ENCODE measurements at places on chromosomes 3 and 15. TPM values are rescaled to one million over a fixed set of nuclear protein-coding genes. Genes with fewer than 3 reads are reported as not detected.

Gene HDC
- not detected for total RNA-seq

DNA sequence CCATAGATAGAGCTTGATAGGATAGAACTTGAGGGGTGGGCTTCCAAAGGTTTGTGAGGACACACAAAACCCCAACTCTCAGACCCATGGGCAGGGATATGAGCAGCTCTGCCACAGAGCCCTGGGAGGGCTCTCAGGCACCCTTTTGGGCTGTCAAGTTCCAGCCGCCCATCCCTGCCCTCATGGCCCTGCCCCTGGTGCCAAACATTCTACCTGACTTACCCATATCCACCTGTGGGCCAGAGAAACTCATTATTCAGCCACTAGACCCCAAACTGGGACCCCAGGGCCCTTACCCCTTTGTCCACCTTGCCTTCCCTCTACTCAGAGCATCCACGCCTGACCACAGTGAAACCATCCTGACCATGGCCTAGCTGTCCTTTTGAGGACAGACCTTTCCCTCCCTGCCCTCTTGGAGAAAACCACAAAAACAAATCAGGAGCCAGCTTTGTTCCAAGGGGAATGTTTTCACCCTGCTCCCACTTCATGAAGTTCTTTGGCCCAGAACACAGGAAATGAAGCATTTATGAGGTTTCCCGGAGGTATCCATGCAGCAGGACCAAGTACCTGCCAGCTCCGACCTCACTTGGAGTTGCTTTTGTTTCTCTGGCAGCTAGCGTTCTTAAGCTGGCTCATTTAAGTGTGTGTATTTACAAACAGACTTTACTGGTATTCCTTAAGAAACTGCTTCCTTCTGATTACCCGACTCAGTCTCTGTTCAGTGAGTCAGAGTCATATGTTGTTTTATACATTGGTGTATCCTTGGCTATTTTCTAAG is 34.2 kb upstream of the GALNT15 start:
- DNase-seq, result no peak

Gene KNG1
- not detected for total RNA-seq

Gene TRIM42
- not detected for total RNA-seq

Gene TJP1
- total RNA-seq, result 0.32 TPM

Gene PLA2G4D
- not detected for total RNA-seq

DNA sequence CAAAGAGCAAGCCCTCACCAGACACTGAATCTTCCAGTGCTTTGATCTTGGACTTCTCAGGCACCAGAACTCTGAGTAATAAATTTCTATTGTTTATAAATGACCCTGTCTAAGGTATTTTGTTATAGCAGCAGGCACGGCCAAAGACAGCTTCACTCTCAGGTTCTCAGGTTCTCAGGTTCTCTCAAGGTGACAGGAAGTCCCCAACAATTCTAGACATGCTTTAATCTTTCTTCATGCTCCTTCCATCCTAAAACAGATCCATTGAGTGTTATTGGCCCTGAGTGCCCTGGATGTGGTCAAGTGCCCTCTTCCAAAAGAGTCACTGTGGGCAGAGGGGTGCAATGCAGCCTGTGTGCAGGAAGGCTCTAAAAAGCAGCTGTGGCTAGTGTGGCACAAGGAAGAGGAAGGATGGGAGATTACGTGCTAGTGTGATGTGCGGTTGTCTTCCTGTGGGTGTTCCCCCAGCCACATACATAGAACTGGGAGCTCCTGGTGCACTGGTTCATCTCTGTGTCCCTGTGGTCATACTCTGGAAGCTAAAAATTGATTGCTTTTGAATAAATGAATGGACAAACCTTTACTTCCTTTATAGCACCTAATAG is 11.0 kb upstream of the RAB7A start:
- peak; percentile 39 for DNase-seq

Gene P2RY1
- total RNA-seq, result not detected

DNA sequence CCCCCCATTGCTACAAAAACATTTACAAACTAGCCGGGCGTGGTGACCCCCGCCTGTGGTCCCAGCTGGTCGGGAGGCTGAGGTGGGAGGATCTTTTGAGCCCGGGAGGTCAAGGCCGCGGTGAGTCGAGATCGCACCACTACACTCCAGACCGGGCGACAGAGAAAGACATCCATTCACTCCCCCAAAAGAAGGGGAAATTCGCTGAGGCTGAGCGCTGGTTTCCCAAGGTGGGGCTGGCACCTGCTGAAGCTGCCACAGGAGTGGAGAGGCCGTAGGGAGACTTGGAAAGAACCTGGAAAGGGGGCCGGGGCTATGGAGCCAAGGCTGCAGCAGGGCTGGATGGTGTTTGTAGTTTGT is 732 bp upstream of the CRTC3 start:
- DNase-seq, result no peak

DNA sequence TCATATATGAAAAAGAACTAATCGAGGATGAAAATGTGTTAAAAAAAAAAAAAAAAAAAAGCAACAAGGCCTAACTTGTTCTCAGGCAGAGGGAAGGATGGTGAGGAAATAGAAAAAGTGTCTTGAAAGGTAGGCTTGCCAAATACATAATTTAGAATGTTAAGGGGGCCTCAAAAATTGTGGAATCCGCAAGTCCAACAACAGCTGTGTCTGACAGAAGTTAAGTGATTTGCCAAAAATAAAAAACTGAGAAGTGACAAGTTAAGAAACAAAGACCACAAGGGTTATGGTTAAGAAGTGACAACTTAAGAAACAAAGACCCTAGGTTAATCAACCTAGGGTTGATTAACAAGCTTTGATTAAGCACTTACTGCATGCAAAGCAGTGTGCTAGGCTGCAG is 110.6 kb downstream of the P2RY1 start:
- DNase-seq, result no peak

- DNase-seq, result peak; percentile 10
These were observed 22.1 kb upstream of the MGLL start for GRCh38 chr3:127844326-127844942.
